ENCODE measurements at places on chromosomes 12 and 14. TPM values are rescaled to one million over a fixed set of nuclear protein-coding genes. Genes with fewer than 3 reads are reported as not detected.

FGF23 gene
- total RNA-seq, result not detected

TEX22 gene
- 2.9 TPM for total RNA-seq

- no peak for DNase-seq
These were observed 32.1 kb downstream of the MVK start for GRCh38 chr12:109605599-109606228.

GRCh38 chr14:78356391-78356790 is 186.2 kb downstream of the NRXN3 start:
- no peak for DNase-seq

GRCh38 chr14:52455291-52456088 is 96.8 kb downstream of the TXNDC16 start:
- DNase-seq, result no peak

PTPRO gene
- total RNA-seq, result not detected

Data from Panc1 (cell line).